NCI-H146 (cell line): ENCODE measurements at places on chromosomes 5 and 9.
A peak's percentile ranks its signal among the peaks of the same experiment; 100 is the strongest.

GRCh38 chr5:37838152-37838932 is 1.5 kb downstream of the GDNF start:
- DNase-seq = no peak

- no peak for DNase-seq
Observed at GRCh38 chr5:173055722-173055982, 500 bp upstream of the CREBRF start.

DNA sequence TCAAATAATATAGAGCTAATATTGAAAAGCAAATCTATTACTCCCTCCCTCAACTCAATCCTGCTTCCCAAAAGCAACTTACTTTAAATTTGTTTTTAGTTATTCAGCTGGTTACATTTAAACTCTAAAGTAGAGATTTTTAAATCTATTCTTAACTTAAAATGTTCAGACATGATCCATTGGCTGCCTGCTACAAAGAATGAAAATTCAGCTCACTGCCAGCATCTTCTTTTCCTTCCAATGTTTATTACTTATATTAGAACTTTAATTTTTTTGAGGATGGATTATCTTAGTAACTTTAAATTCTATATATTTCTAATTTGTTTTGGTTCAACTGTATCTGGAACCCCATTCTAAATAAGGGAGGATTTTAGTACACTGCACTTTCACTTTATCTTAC is 163.2 kb downstream of the TMEM167A start:
- DNase-seq = no peak

- no peak for DNase-seq
Observed at GRCh38 chr5:50699737-50700136, 33.3 kb downstream of the PARP8 start.

GRCh38 chr9:104263942-104264341 is 169.8 kb downstream of the SMC2 start:
- no peak for DNase-seq

DNA sequence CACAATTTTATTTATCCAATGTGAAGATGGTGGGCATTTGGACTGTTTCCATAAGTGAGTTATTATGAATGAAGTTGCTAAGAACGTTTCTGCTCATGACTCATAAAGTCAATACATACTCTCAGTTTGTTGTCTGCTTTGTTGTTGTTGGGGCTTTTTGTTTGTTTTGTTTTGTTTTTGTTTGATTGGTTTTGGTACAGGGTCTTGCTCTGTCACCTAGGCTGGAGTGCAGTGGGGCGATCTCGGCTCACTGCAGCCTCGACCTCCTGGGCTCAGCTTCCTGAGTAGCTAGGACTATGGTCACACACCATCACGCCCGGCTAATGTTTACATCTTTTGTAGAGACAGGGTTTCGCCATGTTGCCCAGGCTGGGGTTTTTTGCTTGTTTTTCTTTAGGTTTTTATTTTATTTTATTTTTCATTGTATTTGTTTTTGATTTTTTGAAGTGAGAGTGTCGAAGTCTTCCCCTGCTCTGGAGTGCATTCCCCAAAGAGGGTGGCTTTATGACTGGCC is 18.0 kb downstream of the TRIM7 start:
- DNase-seq = no peak

DNA sequence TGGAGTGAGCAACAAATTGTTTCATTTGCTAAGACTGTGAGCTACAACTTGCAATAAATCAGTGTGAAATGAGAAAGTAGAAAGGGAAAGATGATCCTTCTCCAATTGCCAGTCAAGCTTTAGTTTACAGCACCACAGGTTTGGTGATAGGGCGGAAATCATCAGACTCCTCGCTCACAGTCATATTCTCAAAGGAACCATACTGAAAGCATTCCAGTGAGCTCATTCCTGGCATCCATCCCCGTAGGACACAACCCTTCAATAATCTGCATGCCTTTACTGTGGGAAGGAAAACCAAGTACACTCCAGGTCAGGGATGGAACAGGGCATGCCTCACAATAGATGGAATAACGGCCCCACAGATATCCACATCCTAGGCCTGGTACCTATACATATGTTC is 80.7 kb downstream of the FSTL4 start:
- DNase-seq = no peak

- DNase-seq = no peak
Observed at GRCh38 chr5:158701007-158701391, 398.7 kb downstream of the EBF1 start.

GRCh38 chr5:73311291-73312110 is 137.1 kb downstream of the FOXD1 start:
- DNase-seq = no peak

DNA sequence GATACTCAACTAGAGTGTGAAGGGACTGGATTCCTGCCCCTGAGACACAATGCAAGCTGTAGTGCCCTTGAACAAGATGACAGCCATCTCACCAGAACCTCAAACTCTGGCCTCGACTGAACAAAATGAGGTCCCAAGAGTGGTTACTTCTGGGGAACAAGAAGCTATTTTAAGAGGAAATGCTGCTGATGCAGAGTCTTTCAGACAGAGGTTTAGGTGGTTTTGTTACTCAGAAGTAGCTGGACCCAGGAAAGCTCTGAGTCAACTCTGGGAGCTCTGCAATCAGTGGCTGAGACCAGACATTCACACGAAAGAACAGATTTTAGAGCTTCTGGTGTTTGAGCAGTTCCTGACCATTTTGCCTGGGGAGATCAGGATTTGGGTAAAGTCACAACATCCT is 2.4 kb downstream of the ZNF483 start:
- no peak for DNase-seq

- DNase-seq = no peak
Observed at GRCh38 chr5:112830378-112830777, 30.7 kb upstream of the SRP19 start.

DNA sequence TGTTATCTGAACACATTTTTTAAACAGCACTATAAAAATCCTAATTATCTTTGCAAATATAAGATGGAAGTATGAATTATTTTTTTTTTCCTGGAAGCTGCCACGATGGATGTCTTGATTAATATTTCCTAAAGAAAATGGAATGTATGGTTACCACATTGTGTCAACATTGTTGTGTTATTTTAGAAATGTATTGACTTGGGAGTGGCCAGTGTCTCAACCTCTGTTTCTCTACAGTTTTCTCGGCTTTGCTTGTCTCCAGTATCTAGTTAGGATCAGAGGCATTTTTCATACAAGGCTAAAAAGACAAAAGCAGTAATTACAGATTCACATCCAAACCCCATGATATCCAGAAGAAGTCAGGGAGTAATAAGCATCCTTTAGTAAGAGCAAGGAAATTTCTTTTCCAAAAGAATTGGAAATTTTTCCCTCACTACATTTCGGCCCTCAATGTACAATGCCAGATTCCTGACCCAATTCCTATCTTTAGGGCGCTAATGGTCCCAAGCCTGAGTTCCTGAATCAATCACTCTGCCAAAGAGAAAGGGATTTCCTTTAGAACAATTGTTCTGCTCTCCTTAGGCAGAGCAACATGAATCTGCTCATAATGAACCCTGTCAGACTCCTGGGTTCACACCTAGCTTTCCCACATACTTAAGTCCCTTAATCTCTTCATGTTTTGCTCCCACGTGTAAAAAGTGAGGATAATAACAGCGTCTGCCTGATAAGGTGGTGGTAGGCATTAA is 111.7 kb downstream of the EDIL3 start:
- no peak for DNase-seq

DNA sequence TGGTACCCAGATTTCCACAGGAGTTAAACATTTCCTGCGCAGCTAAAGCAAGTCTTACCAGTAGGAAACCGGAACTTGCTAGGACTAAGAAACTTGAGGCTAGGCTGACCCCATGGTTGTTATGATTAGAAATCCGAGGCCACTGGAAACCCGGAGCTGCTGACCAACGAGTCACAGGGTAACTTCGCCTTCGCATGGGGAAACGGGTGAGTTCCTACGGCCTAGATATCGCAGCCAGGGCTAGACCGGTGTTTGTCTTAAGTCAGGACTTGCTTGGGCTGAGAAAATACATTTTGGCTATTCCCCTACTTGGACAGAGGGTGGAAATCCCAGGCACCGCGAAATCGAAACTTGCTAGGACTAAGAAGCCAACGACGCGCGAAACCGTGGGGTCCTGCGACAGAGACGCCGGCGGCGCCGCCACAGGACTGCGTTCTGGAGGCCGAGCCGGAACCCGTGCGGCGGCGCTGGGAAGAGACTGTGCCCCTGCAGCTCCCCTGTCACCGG is 1.6 kb upstream of the ANXA2R start:
- peak; percentile 51 for DNase-seq
